HAP-1 (cell line): ENCODE measurements at places on chromosomes 1 and 21.
A peak's percentile ranks its signal among the peaks of the same experiment; 100 is the strongest.

DNA sequence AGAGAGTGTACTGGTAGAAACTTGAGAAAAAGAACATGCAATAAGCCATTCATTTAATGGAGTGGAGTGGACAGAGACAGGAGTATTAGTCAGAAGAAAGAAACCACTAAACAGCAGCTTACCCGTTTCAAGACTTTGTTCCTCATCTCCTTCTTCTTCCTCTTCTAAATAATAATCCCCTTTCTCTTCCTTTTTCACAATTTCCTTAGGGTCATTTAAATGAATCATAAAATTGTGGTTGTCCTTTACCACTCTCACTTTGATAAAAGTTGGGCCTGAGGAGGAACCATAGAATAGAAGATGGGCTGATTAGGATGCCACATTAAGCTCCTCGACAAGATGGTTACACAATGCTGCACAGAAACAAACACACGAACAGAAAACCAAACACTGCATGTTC is 109.6 kb downstream of the WDR3 start:
- DNase-seq = no peak

- DNase-seq = no peak
Observed at GRCh38 chr1:41766041-41766440, 152.7 kb downstream of the HIVEP3 start.

DNA sequence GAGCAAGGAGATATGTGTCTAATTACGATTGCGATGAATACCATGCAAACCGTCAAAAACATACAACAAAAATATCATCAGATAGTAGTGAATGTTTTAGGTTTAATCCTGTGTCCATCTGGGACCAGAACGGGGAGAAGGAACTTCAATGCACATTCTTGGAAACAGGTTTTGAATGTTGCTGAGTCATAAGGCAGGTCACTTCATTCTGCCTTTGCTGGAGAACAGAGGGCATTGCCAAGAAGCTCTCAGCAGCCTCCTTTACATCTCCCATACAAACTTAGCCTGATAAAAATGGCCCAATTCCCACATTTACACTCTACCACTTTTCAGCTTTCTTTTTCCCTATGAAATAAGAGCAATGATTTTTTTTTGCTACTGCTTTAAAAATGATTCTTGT is 78.0 kb upstream of the KCNJ6 start:
- DNase-seq = no peak

DNA sequence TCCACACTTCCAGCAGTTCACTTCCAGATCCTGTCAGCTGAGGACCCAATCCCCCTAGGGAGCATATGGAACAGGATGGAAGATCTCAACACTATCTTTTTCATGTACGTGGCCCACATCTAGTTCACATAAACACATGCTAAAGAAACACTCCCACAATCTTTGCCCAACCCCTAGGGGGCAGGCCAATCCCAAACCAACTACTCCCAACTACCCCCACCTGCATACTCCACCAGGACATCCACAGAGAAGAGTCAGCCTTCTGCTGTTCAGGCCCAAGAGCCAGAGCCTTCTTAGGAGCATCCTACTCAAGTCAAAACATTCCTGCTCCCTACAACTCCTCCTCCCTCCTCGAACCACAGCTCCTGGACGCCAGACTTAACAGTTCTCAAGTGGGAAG is 5.6 kb upstream of the SLC5A9 start:
- DNase-seq = no peak

GRCh38 chr1:19028110-19028509 is 71.6 kb upstream of the IFFO2 start:
- DNase-seq = no peak

- DNase-seq = peak; percentile 11
Observed at GRCh38 chr1:167052389-167052788, 37.8 kb downstream of the GPA33 start.

GRCh38 chr1:167412920-167413319 is 105.4 kb downstream of the CD247 start:
- DNase-seq = no peak

GRCh38 chr1:232667778-232668165 is 37.8 kb upstream of the SIPA1L2 start:
- no peak for DNase-seq

DNA sequence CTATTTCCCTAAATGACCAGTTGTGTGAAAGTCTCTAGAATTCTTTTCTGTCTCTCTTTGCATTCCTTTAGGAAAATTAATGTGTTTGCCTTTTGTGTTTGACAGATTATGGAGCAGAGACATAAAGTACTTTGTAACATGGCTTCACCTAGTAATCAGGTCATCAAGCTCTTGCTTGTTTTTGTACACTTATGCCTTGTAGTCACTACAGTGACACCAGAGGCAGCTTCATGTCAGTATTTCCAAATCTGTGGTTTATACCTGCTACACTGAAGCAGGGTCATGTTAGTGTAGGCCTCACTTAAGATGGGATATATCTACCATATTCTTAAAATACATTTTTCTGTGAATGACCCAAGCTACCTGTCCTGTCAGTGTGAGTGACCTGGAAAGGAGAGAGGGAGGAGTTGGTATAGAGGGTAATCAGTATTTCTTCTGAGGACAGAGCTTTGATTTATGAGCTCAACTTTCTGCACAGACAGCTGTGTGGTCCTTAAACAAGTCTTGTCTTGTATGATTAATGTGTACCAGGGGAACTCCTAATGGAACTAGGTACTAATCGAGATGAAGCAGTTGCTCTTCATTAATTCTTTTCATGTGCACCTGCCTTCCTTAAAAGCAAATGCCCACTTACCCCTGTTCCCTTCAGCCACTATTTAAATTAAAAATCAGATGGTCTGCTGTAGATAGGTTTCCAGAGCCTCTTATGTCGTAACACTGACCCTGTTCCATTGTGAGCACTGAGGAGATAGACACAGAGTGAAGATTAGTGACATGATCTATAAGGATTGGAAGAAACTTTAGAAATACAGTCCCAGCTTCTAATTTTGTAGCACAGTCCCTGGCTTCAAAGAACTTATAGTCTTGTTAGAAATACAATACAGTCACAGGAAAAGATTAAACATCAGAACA is 45.7 kb downstream of the MACO1 start:
- DNase-seq = no peak

DNA sequence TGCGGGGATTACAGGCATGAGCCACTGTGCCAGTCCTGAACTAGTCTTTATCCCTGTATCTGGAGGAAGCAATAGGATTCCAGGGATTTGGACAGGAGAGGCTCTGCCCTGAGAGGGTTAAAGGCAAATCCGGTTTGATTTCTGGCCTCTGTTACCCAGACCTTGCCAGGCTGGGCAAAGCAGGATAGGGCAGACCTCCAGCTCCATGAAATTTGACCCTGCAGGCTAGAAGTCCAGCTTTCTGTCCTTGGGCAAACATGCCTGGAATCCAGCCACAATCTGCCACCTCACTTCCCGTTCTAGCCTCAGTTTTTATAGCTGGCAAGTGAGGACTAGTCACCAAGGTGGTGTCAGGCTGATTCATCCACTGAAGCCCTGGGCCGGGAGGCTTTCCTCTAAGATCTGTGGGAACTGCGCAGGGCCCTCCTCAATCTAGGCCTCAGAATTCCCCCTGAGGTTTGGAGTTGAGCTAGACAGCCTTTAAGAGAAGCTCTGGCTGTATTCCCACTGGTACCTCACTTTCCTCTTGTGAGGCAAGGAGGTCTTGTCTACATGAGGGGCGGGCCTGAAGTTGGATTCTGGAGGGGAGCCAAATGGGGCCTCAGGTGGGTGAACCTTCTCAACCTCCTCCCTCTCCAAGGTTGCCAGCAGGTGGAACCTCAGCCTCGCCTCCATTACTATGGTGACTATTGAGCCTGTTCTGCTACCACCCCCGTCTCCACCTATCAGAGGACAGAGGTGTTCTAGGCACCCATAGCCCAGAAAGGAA is 7.0 kb upstream of the P3R3URF start:
- no peak for DNase-seq

- DNase-seq = no peak
Observed at GRCh38 chr1:19284881-19285280, 3.7 kb downstream of the AKR7A3 start.

GRCh38 chr1:215766521-215766920 is 199.4 kb downstream of the KCTD3 start:
- no peak for DNase-seq

DNA sequence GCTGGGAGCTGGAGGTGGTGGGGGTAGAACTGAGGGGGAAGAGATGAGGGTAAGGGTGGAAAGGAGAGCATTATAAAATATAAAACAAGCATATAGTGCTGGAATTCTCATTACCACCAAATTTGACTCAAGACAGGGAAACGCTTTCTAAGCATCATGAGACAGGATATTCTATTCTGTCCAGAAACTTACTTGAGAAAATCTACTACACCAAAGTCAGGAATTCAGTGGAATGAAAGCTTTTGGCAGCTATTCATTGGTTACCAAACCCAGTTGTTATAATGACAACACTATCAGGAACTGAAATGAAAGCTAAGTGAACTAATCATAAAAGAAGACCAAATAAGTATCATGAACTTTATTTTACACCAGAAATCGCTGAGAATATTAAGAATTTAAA is 14.5 kb downstream of the AIDA start:
- no peak for DNase-seq

- DNase-seq = no peak
Observed at GRCh38 chr1:3599816-3600215, 11.5 kb downstream of the MEGF6 start.

DNA sequence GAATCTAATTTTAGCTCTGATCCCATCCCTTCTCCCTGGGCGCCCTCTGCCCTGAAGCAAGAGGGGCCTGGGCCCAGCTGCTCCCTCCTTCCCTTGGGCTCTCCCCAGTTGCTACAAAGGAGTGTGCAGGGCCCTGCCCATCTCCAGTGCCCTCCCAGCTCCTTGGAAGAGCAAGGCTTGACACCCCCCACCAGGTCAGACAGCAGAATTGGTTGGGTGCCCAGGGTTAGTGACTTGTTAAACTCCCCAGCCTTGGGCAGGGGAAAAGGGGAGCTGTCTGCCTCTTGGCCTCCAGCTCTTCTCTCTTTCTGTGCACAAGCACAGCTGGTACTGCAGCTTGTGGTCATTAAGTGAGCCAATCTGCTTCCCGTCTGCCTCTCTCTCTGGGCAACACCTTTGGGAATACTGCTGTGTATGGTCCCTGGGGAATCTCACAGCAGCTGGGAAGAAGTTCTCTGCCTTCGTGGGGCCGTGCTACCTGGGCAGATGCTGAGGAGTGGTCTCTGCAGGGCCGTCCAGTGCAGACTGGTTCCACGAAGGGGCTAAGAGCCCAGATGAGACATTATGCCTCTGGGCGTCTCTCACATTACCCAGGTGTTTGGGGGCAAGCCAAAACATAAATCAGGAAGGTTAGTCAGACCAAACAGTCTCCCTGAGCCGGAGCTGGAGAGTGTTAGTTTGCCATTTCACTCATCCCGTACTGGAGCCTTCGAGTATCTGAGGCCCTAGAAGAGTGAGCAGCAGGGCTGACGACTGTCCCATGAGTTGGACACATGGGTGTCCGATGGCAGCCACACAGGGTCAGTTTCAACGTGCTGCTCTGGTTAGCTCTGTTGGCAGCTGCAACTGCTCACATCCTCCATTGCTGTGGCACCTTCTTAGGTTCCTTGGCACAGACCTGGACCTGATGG is 37.3 kb downstream of the TMEM53 start:
- DNase-seq = no peak

DNA sequence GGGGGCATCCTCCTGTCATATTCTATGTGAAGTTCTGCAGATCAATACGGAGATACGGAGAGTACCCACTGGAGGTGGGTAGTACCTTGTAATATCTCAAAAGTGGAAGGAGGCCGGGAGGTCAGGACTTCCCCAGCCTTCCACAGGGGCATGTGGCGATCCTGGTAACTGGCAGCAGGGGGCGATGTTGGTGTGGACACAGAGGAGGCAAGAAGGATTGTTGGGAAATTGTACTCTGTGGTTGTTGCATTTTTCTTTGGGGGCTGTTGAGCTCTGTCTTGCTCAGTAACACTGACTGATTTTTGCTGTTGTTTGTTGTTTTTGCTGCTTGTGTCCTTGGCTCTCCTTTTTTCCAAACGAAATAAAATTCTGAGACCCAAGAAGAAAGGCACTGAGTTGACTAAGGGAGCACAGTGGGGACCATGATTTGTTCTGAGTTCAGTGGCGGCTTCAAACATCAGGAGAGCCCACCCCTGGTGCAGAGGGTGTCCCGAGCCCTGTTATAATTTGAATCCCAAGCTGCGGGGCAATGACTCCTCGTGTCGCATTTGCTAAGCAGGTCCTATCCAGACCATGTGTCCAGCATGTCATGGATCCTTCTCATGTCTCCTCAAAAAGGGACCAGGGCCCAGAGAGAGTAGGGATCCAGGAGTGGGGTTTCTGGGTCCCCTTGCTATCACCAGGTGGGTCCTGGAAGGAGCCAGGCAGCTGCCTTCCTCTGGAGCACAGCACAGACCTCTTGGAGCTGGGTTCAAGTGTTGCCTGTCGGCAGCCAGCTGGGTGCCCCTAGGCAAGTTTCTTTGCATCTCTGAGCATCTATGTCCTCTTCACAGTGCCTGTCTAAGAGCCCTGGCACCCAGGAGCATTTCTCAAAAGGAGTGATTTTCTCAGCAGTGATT is 22.8 kb downstream of the LHX4 start:
- peak; percentile 90 for DNase-seq
